ENCODE measurements at places on chromosomes 16 and 17.

DNA sequence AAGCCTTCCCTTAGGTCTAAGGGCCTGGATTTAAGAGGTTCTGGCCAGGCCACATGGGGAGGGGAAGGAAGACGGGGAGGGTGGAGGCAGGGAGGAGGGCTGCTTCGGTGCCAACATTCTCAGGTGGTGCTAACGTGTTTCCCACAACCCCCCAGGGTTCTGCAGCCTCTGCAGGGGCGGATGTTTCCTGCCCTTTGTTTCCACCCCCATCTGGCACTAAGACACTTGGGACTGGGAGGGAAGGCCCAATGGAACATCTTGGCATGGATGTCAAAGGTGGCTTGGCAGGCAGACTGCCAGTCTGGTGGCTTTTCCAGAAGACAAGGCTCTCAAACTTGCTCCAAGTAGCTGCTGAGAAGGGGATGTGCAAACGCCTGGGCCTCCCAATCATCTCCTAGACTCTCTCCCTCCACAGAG, 12.7 kb downstream of the HIC1 start:
- DNase-seq = no peak

- DNase-seq = no peak
These were observed 13.9 kb downstream of the LRRC37B start for GRCh38 chr17:32020943-32021614.

DNA sequence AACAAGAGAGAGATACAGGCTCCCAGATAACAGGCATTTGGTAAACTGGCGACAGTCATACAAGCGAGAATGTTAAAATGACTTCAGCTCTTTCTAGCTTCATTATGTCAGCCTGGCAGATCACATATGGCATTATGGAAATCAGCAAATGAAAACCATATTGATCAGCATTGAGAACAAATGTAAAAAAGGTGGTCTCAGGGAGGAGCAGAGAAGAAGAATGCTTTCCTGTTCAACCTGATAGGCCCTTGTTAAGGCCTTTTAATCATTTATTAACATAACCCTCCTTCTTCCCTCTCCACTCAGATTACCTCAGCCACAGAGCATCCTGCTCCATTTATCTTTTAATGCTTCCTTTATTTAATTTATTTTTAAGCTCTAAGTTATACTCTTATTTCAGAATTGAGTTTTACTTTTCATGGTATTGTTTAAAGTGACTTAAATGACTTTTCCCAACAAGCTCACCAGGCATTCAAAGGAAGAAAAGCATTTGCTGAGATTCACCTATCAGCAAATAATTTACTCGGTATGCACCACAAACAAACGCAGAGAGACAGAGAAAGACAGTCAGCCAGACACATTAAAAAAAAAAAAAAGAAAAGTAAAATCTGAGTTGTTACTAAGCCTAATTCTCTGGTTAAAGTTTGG, 243.9 kb upstream of the TBX2 start:
- no peak for DNase-seq

GRCh38 chr16:27052007-27052406, 14.7 kb upstream of the C16orf82 start:
- no peak for DNase-seq

DNA sequence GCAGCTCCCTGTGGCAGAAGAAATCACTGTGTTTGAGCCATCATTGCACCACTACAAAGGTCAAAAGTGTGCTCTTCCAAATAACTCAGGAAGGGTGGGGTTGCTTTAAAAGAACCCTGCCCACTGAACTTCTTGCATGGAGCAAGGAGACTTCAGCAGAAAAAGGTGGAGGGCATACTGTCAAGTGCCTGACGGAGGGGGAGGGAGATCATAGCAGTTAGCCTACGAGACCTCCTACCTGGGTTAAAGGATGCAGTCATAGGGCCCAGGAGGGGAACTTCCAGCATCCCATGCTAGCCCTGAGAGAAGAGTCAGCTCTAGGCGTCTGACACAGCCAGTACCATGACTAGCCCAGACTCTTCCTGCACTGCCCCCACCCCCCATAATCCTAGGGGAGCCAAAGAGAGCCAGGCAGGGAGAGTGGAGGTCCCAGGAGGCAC, 45.3 kb upstream of the MSI2 start:
- DNase-seq = no peak

DNA sequence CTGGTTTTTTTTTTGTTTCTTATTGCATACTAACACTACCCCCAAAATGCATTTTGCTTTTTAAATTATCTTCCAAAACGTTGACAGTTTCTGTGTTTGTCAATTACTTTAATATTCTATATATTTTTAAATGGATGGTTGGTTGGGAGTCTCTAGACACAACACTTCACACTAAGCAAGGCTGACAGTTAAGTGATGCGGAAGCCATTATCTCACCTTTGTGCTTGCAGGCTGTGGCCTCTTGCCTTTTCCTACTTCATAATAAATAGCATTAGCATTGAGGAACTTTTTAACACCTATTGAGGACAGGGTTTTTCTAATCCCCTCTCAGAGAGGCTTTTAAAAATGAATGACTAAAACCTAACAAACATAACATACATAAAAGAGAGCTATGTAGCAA, 280.8 kb upstream of the TBX2 start:
- DNase-seq = no peak

GRCh38 chr17:22410136-22410535, 717.8 kb downstream of the KCNJ18 start:
- DNase-seq = no peak

DNA sequence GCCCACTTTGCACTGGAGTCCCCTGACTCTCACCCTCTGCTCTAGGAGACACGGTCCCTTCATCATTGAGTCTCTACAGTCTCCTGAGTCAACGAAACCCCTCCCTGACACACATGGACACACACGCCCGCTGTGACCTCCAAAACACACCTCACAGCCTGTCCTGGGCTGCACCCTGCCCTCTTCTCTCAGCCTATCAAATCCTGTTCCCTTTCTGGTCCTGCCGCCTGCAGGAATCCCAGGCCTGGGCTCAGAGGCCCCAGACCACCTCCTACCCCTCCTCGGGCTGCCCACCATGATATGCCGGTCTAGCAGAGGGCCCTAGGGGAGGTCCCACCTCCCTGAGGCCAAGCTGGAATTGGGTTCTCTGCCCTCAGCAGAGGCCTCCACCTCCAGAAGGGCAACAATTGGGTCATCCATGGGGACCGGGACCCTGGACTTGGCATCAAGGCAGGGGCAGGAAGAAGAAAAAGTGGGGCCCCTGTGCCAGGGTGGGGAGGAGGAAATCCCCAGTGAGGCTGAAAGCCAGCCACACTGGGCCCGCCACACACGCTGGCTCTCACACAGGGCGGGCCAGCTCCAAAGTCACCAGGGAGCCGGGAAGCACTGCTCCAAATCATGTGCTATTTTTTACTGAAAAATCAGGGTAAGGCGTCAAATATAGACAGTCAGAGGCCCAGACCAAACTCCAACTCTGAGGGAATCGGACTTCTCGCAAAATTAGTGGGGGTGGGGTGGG, 3.4 kb downstream of the PPP1R9B start:
- DNase-seq = no peak

DNA sequence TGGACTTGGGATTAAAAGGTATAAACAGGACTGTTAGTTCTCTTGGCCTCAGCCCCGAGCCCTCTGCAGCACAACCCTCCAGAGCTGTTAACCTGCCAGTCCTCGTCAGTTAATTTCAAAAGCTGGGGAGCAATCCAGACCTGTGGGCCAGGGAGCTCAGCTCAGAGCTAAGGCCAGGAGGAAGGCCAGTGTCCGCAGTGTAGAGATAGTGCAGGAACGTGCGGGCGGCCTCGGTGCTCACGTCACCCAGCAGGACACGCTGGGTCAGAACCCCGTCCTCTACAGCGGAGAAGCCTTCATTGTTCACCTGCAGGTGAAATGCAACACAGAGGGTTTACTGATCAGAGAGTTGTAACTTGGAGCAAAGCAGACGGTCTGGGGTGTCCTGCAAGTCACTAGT, 15.4 kb upstream of the NLRC3 start:
- no peak for DNase-seq

- no peak for DNase-seq
These were observed 7.3 kb downstream of the GSE1 start for GRCh38 chr16:85620374-85620773.

DNA sequence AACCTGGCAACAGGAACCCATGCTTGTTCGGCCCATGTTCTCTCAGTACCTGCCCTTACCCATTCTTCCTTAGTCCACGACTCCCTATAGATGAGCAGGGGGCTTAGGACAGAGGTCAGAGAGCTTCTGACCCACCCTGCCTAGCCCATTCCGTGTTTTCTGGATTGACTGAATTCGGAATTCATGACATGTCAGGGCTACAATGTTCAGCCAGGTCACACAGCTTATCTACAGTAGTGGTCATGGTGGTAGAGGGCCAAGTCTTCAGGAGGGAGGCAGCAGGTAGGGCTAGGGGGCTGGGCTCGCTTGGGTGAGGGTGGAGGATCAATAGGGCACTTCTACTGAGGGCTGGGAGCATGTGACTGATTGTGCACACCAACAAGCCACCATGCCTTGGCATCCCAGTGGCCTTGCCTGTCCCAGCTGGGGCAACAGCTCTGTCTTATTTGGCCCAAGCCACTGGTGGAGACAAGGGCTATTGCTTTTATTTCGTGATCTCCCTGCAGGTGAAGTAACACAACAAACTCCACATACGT, 3.1 kb downstream of the HEXIM2 start:
- no peak for DNase-seq

GRCh38 chr16:68079626-68080344, 5.4 kb upstream of the NFATC3 start:
- DNase-seq = peak; percentile 59

DNA sequence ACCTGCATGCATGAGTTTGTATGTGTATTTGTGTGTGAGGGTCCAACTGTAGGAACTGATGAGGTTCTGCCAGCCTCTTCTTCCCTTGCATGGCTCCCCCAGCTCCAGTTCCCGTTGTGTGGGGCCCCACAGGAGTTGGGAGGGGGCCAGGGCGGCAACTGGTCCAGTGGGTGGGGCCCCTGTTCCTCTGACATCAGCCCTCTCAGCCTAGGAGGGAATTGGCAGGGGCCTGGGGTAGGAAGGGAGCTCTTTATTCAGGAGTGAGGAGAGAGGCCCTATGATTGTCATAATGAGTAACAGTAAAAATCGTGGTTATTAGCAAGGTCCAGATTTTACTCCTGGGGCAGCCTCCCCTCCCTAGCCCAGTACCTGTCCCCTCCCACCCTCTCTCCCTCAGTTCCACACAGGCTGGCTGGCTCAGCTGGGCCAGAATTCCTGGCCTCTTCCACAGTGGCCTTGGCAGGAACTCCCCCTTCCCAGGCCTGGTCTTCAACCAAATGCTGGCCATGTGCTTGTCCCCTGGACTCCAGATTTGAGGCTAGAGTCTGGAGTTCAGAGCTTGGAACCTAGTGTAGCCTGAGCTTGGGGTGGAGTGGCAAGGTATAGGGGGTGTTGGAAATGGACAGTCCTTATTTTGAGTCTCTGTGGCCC, 18.9 kb downstream of the RARA start:
- no peak for DNase-seq

Measured in T-helper 22 cell (primary cell).